ENCODE measurements at places on chromosomes 2 and 18.

GRCh38 chr2:104318001-104318665 is 535.8 kb upstream of the POU3F3 start:
- no peak for DNase-seq

GRCh38 chr18:47287911-47288585 is 36.6 kb upstream of the SKOR2 start:
- DNase-seq = no peak

DNA sequence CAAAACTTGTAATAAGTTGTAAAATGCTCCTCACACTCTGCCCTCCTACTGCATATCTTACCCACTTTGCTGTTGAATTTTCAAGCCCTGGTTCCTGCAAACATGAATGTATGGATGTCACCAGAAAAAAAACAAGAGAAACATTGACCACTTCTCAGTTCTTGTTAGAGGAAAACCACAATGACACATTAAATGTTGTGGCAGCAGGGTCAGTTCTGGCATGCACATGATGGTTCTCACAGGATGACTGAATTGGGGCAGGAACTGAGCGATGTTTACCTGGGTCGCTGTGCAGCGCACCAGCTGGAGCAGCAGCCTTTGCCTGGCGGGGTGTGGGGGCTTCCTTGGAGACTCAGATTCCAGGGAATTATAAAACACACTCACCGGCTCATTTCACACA is 14.0 kb upstream of the PRKCE start:
- no peak for DNase-seq

GRCh38 chr18:48428475-48429177 is 19.4 kb upstream of the ZBTB7C start:
- DNase-seq = no peak

GRCh38 chr18:21215490-21215889 is 26.5 kb upstream of the GREB1L start:
- no peak for DNase-seq

GRCh38 chr2:57615855-57616556 is 430.6 kb upstream of the VRK2 start:
- no peak for DNase-seq
